ENCODE measurements at places on chromosomes 5 and 9. TPM values are rescaled to one million over a fixed set of nuclear protein-coding genes. Genes with fewer than 3 reads are reported as not detected.
A peak's percentile ranks its signal among the peaks of the same experiment; 100 is the strongest.

DNA sequence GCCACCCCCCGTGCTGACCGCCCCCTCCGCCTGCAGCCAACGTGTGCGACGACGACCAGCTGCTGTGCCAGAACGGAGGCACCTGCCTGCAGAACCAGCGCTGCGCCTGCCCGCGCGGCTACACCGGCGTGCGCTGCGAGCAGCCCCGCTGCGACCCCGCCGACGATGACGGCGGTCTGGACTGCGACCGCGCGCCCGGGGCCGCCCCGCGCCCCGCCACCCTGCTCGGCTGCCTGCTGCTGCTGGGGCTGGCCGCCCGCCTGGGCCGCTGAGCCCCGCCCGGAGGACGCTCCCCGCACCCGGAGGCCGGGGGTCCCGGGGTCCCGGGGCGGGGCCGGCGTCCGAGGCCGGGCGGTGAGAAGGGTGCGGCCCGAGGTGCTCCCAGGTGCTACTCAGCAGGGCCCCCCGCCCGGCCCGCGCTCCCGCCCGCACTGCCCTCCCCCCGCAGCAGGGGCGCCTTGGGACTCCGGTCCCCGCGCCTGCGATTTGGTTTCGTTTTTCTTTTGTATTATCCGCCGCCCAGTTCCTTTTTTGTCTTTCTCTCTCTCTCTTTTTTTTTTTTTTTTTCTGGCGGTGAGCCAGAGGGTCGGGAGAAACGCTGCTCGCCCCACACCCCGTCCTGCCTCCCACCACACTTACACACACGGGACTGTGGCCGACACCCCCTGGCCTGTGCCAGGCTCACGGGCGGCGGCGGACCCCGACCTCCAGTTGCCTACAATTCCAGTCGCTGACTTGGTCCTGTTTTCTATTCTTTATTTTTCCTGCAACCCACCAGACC lies 80.2 kb downstream of the NTNG2 start:
- H3K4me3 ChIP-seq, result peak overlapping the region; percentile 65
- H3K4me1 ChIP-seq, result peaks cover 34% of the 10 kb centered on the region
- peak; percentile 43 for DNase-seq
- peak overlapping the region; percentile 63 for H3K27ac ChIP-seq
- H3K36me3 ChIP-seq, result no peaks in the 10 kb centered on the region

DNA sequence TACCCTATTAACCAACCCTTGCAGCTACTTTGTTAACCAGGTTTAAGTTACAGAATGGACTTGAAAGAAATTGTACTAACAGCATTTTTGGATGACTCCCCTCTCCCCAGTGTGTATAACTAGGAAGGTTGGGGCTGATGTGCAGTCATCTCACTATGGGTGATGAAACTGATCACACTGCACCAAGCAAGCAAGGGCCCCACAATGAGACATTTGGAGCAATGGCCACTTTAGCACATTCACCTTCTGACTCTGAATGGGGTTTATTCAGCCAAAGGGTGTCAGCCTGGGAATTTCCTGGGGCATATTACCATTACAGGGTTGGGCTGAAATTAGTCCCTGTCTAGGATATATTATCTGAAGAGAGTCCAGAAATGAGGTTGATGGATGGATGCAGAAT lies 18.7 kb upstream of the CYFIP2 start:
- H3K27ac ChIP-seq, result no peak overlapping the region
- H3K36me3 ChIP-seq, result no peaks in the 10 kb centered on the region
- H3K27me3 ChIP-seq, result no peaks in the 10 kb centered on the region
- no peak for DNase-seq

CCNI2 gene
- total RNA-seq, result 0.11 TPM

GRCh38 chr5:6475626-6476312 lies 27.1 kb downstream of the UBE2QL1 start:
- H3K4me3 ChIP-seq, result no peak overlapping the region
- H3K36me3 ChIP-seq, result no peaks in the 10 kb centered on the region
- H3K27ac ChIP-seq, result no peak overlapping the region
- peaks cover 11% of the 10 kb centered on the region for H3K27me3 ChIP-seq
- peaks cover 5% of the 10 kb centered on the region for H3K4me1 ChIP-seq
